ENCODE measurements at places on chromosomes 5 and 9.

- DNase-seq = no peak
Observed at GRCh38 chr9:35342221-35342958, 147.5 kb upstream of the RUSC2 start.

DNA sequence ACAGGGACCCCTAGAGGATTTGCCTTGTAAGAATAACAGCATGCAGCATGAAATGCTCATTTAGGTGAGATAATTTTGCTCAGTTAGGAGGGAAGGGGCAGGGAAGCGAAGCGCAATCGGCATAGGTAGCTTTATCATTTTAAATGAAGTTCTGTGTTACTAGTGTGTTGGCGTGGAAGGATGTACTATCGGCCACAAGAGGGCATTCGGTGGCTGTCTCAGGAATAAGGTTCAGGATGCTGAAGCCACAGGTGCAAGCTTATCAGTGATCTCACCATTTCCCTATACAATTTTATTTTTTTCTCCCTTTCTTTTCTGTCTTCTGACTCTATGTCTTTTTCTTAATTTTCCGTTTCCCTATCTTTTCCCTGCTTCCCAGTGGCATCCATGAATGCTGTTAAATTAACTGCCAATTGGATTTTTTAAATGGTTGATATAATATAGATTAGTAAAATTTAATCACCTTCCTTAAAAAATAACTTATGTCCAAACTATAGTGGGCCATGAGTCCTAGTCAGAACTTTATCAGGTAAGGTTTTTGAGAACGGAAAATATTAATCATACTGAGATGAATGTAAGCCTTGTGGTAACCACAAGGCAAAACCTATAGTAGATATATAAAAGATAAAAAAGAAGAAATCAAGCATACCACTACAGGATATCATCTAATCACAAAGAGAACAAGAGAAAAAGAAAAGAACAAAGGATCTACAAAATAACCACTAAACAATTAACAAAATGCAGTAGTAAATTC, 1.2 kb upstream of the INSL6 start:
- DNase-seq = peak; percentile 65

DNA sequence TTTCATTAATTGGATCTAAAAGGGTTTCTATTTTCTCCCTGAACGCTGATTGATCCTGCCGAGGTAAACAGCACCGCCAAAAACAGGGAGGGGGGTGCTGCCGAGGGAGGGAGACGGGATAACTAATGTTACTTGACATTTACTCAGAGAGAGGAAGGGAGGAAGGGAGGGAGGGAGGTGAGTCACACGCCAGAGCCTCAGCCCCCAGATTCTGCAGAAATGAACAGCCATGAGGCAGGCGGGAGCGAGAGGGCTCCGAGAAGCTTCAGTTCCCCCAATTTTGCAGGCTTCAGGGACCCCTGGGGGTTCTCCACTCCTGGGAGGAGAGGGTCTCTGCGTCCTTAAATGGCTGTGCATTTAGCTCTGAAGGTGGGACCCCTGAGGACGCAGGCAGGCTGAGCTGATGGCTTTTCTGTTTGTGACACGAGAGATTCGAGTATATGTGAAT, 59.1 kb upstream of the IER5L start:
- no peak for DNase-seq

DNA sequence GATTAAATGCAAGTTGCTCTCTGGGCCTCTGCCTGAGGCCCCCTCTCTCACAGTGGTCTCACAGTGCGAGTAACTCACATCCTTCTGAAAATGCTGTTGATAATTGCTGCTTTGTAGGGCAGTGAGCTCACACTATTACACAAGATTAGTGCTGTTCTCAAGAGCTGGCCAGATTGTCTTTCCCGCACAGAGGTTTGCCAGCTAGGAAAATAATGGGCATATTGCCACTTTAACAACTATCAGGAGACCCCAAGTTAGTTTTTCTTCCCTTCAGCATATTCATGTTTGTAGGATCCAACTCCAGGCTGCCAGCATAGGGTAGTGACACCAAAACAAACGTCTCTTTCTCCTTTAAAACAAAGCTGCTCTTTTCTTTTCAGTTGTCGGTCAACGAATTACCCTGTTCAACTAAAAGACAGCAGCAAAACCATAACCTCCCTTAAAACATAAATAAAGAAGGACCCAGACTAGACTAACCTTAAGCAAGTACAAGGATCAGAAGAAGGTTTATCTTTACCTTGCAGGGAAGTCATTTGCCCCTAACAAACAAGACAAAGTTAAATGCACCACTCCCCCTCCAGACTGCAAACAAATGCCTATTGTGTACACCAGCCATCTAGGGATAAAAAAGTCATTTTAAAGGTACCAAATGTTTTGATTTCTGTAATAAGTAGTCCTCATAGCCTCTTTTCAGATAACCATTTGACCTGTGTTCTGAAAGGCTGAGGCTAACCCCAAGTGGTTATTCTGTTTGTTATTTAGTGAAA, 91.4 kb downstream of the VCAN start:
- DNase-seq = no peak

GRCh38 chr9:26983340-26983739, 22.1 kb downstream of the LRRC19 start:
- no peak for DNase-seq

DNA sequence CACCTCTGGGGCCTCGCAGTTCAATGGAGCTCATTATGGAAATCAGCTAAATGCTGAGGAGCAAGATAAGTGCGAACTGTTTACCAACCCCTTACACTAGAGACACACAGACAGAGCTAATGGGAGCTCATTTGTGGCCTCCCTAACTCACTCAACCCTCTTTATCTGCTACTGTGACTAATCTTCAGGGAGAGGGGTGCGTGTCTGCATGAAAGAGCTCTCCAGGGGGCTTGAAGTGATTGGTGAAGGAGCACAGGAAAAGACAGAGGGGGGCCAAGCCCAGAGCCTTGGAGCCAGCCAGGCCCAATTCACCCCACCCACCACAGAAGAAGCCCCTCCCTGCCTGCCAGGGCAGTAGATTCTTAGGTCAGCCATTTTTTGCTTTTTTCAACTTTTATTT, 466.8 kb upstream of the BRINP1 start:
- no peak for DNase-seq

GRCh38 chr5:172694061-172694460, 53.0 kb downstream of the NEURL1B start:
- DNase-seq = no peak

DNA sequence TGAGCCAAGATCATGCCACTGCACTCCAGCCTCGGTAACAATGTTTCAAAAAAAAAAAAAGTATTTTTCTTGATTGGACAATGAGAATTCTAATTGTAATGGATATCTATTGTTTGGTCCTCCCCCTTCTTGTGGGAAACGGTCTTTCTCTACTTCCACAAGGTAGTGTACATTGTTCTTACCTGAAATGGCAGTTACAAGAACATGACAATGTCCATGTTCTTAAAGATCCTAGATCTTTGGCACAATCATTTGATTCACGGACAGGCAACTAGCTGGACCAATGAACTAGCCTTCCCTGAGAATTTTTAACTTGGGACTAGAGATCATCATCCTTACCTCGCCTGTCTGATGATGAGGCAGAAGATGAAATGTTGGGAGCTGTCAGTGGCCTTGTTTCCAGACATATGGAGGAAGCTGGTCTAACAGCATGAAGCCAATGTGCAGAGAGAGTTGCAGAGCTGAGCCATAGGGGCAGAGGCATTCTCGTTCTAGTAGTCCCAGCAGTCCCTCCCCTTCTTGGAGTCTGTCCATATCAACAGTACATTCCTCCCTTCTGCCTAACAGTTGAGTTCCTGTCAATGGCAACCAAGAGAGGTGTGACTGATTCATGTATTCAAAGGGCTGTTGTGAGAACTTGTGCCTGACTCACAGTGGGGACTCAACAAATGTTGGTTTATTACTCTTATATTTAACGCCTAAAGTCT, 2.1 kb upstream of the MARCHF6 start:
- peak; percentile 37 for DNase-seq

- DNase-seq = no peak
Observed at GRCh38 chr5:160293901-160294561, 18.3 kb downstream of the CCNJL start.

- peak; percentile 23 for DNase-seq
Observed at GRCh38 chr5:89606939-89607534, 724.1 kb upstream of the MEF2C start.

DNA sequence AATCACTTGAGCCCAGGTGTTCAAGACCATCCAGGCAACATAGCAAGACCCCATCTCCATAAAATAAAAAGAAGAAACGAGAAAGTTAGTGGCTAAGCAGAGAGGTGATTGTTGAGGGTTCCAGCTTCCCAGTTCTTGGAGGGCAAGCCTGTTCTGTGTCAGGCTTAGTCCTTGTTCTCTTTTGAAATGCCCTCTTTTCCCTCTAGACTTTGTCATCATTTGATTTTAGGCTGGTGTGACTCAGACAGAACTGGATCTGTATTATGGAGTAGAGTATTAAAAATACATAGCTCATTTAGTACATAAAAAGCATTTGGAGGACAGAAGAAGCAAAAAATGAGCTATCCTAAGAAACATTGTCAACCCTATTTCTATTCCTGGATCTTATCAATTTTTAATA, 159.4 kb downstream of the CD180 start:
- DNase-seq = no peak

- DNase-seq = no peak
Observed at GRCh38 chr9:81616141-81616540, 73.2 kb downstream of the TLE1 start.

DNA sequence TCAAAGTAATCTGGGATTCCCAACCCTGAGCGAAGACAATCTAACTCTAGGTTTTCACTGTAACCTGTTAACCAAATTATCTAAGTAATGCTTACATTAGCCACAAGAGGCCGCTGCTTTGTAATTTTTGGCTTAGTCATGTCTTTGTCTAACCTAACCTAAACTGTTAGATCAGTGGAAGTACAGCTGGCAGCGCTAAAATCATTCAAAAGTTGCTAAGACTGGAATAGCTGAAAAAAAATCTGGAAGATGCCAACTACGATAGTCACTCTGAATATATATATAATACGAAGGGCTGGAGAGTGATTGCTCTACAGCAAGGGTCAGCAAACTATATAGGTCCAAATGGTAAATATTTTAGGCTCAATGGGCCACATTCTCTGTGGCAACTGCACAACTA, 60.2 kb downstream of the FBXO38 start:
- DNase-seq = peak; percentile 28

Measured in NCI-H146 (cell line).